ENCODE measurements at places on chromosomes 4 and X.

- no peak for DNase-seq
Observed at GRCh38 chr4:13525606-13526281, 18.6 kb downstream of the NKX3-2 start.

DNA sequence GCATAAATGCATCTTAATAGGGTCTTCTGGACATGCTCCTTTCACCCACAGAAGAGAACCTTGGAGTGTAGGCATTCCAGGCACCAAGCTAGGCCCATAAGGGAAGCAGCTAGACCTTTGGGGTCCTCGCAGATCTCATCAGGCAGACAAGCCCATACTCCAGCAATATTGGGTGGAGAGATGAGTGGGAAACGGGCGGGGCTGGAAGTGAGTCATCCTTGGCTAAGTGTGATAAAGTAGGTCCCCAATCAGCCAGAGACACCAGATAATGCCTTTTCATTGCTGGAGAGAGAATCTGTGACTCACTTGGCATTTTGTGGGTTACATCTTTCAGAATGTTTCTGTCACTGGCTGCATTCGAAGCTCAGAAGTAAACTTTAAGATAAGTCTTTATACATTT lies 133.3 kb upstream of the MBNL3 start:
- no peak for DNase-seq

DNA sequence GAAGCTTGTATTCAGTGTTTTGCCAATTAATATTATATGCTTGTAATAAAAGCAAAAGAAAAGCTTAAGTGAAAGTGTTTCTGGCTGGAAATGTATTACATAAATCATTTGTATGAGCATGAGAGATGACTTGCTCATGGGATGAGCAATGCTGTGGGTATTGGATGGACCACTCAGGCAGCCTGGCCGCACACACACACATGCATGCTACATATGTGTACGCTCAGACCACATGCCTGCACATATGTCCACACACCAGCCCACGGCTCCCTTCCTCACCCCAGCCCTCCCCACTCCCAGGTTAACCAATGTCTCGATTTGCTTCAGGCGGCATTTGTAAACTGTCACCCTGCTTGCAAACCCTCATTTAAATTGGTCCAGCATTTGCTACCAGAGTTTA lies 55.9 kb downstream of the CPLX1 start:
- DNase-seq, result no peak

- no peak for DNase-seq
Observed at GRCh38 chr4:54695337-54695736, 37.6 kb downstream of the KIT start.

DNA sequence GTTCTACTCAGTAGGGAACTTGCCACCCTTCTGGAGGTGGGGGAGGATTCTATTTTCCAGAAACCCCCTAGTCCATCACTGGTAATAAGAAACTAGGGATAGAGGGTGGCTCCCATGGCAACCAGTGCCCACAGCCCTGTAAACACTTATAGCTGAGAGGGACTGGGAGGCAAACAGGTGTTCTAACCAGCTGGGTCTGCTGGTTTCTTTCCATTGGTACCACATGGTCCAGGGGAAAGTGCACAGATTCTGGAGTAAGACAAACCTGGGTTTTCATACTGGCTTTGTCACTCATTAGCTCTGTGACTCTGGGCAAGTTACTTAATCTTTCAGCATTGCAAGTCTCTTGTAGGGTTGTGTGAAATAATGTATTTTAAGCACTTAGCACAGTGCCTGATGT lies 26.9 kb downstream of the IGSF1 start:
- DNase-seq, result no peak

- DNase-seq, result no peak
Observed at GRCh38 chr4:38177641-38178391, 217.6 kb downstream of the PTTG2 start.

- DNase-seq, result no peak
Observed at GRCh38 chr4:75565481-75565880, 9.6 kb downstream of the ODAPH start.

- DNase-seq, result no peak
Observed at GRCh38 chr4:12691168-12691567, 793.0 kb downstream of the RAB28 start.

GRCh38 chr4:5908876-5909427 lies 16.1 kb upstream of the CRMP1 start:
- DNase-seq, result no peak

DNA sequence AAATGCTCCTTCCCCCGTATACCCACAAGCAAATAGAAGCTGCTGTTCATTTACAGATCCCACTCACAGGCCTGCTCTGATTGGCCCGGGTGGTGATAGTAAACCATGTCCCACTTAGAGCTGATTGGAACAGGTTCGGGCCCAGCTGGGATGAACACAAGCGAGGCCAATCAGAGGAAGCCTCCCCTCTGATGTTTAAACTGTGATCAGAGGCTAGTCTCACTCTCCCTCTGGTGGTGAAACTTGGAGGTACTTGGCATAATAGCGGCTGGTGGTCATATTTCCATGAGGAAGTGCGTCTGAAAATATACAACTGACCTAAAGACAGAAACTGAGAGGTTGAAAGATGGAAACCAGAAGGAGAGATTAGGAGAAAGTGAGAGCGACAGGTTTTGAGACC lies 51.5 kb upstream of the TRPC3 start:
- DNase-seq, result peak; percentile 24

DNA sequence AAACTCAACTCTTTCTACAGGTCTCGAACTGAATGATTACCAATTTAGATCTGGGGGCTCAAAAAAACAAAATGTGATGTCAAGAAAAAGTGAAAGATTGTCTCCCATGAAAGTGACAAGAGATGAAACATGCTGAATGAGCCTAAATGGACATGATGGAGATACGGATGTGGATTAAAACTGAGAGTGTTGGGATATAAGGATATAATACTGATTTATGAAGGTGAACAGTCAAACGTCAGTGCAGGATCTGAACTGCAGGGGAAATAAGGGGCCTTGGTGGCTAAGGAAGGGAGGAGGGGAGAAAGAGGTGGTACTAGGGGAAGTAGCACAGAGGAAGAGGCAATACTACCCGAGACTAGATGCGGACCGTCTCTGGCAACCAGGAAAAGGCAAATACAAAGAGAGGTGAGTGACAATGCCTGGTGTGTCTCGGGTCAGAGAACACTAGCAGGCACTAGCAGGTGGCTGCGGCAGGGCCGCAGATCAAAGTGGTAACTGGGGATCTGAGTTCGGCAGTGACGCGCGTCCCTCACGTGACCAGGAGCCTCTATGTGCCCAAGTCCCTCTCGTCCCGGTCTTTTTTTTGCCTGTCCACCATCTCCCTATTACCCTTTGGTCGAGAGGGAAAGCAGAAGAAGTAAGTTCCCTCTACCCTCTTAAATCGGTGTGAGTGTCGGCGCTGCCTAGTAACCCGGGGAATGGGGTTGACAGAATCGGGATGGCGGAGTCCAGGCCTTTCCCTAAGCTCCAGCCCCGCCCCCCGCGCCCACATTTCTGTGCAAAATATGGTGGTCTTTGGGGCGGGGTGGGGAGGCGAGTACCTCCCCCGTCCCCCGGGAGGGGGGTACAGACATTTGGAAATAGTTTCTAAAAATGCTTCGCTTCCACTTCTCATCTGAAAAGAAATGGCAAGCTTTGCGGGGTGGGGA lies at the start of gene TCEAL1:
TCEAL1 (plus strand) TSS at position 590 of the 932 bp plus-strand sequence. CDS start 942 bp downstream, outside the sequence.
- peak; percentile 75 for DNase-seq

DNA sequence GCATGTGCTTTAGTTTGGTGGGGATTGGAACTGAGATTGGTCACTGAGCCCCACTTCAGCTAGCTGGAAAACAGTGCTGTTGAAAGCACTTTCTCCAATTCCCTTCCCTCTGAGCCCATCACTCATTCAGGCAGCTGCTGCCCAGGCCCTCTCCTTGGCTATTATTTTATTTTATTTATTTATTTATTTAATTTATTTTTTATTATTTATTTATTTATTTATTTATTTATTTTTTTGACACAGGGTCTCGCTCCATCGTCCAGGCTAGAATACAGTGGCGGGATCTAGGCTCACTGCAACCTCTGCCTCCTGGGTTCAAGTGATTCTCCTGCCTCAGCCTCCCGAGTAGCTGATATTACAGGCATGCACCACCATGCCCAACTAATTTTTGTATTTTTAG lies 51.8 kb upstream of the RBPJ start:
- no peak for DNase-seq

DNA sequence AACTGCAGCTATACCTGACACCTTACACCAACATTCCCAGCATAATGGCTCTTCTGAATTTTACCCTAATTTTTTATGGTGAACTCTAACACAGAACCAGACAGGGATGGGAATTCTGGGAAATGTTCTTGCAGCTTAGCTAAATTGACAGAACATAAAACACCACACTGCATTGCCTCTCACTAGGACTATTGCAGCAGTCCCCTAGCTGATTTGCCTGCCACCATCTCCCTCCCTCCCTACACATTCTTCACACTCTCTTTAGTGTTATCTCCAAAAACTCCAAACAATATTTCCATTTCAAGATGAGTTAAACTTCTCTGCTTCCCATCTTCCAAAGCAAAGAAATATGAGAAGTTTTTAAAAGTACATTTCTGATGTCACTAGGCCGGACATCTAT lies 733.9 kb upstream of the INTU start:
- no peak for DNase-seq

DNA sequence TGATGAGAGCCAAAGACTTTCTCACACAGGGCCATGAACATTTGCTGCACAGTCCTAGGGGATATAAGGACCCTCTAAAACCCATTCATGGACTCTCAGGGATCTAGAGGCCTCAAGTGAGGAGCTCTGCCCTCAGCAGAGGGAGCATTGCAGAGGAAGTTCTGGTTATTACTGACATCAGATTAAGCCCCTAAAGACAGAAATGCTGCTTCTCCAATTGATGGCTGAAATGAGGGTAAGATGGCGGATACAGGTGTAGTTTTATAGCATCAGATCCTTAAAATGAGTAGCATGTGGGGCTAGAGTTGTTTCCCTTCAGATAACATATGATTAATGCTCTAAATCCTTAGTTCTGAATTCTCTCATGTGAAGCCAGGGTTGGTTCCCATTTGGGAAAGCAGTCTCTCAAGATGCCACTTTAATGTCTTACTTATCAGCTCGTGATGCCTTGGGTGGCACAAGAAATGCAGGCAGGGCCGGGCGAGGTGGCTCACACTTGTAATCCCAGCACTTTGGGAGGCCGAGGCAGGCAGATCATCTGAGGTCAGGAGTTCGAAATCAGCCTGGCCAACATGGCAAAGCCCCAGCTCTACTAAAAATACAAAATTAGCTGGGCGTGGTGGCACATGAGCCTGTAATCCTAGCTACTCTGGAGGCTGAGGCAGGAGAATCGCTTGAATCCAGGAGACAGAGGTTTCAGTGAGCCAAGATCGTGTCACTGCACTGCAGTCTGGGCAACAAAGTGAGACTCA lies 7.9 kb downstream of the RHOH start:
- no peak for DNase-seq

DNA sequence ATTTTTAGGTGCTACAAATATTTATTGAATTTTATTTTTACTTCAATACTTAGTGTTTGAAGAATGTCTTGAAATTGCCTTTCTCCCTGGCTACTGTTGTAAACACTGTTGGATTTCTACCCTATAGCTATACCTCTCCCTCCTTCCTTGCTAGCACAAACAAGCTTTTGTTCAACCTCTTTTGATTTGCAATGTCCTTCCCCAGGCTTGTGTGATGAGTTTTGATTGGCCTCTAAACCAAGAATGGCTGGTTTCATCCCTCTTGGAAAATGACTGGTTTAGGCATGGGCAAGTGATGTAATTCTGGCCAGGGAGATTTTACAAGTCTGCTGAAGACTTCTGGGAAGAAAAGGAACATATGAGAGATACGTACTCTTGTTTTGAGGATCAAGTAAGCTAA lies 25.3 kb upstream of the SLITRK2 start:
- DNase-seq, result no peak

- DNase-seq, result no peak
Observed at GRCh38 chr4:8820178-8821102, 51.2 kb downstream of the HMX1 start.

- peak; percentile 27 for DNase-seq
Observed at GRCh38 chr4:13988353-13989305, 361.1 kb upstream of the BOD1L1 start.

DNA sequence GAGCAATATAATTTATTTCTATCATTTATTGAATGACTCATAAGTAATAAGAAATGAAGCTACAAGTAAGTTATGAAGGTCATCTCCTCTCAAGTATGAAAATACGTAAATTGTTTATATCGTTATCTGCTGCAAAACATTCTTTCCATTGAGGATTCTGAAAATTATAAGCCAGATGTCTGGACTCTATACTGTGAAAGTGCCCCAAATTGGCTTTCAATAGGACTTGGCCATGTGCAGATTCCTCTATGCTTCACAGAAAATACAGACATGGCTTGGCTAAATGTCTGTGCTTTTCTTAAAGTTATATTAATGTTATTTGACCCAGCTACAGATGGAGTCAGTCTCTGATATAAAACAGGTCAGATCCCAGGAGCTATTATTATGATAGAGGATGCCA lies 2109.9 kb upstream of the AGA start:
- DNase-seq, result no peak

GRCh38 chr4:114282937-114283336 lies 303.5 kb upstream of the ARSJ start:
- no peak for DNase-seq

GRCh38 chr4:1332686-1333085 lies 14.3 kb upstream of the UVSSA start:
- no peak for DNase-seq

- no peak for DNase-seq
Observed at GRCh38 chrX:119003462-119003861, 29.0 kb downstream of the LONRF3 start.

- no peak for DNase-seq
Observed at GRCh38 chr4:153036931-153037482, 100.9 kb downstream of the FHDC1 start.

GRCh38 chrX:72113461-72113860 lies 18.3 kb downstream of the RTL5 start:
- no peak for DNase-seq
